ENCODE measurements at places on chromosomes 12 and 14.

GRCh38 chr12:125280482-125281377 is 215.5 kb downstream of the AACS start:
- no peak for DNase-seq

DNA sequence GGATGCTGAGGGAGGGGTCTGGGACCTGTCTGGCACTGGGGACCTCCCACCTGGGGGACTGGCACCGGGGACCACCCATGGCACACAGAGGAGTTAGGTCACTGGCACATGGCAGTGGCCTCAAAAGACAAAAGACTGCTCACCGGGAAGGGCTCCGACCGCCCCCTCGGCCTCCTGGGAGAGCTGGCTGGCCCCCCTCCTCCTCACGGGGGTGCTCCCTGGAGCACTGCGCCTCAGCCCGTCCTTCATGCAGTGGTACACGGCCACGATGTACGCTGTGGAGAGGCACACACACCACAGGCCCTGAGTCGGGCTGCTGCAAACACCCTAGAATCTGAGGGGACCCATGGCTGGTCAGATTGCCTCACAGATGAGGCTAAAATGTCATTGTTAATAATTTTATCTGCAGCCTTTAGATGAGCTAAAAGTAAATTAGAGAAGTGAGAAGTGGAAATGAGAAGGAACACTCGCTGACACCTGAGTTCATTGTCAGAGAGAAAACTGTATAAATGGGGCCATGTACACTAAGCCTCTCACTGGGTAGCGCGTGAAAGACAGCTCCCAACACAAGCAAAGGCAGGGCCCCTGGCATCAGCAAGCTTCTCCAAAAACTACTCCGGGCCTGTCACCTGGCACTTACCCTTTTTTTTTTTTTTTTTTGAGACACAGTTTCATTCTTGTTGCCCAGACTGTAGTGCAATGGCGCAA is 14.1 kb downstream of the P2RX2 start:
- no peak for DNase-seq

DNA sequence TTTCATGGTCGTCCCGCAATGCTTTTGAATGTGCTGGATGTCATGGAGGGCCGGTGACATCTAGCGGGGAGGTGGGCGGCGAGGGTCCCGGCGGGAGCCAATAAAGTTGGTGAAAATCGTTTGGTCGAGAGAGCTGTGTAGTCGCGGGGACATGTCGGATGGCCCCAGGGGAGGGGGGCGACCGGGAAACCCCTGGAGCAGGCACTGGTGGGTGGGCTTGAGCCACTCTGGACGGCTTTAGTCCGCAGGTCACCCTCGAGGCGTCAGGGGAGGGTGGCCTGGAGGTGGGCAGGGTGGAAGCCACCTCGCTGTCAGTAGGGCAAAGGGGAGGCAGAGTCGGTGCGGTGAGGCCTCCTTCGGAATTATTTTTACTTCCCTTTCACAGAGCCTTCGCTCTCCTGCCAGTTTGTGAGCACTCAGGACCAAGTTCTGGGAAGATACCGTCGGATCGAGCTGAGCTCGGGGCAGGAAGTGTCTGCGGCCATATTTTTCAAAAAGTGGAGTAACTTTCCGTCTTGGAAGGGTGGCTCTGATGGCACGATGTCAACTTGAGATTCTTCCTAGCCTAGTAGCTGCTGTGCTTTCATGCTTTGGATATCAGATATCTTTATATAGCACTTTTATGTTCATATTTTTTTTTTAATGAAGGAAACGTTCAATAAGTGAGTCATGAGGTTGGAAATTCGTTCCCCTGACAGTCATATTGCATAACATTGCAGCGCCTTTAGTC is 28.2 kb downstream of the WBP11 start:
- DNase-seq = no peak

DNA sequence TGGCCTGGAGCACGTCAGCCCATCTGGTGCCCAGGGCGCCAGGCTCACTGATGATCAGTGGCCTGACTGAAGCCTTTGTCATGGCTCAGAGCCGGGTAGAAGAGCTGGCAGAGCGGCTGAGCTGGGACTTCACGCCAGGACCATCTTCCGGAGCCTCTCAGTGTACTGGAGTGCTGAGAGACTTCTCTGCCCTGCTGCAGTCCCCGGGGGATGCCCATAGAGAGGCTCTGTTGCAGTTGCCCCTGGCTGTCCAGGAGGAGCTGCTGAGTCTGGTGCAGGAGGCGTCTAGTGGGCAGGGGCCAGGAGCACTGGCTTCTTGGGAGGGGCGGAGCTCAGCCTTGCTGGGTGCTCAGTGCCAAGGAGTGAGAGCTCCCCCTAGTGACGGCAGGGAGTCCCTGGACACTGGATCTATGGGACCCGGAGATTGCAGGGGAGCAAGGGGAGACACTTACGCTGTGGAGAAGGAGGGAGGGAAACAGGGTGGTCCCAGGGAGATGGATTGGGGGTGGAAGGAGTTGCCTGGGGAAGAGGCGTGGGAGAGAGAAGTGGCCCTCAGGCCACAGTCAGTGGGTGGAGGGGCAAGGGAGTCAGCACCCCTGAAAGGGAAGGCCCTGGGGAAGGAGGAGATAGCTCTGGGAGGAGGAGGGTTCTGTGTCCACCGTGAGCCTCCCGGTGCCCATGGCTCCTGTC is 2.0 kb downstream of the KHNYN start:
- DNase-seq = peak; percentile 89

DNA sequence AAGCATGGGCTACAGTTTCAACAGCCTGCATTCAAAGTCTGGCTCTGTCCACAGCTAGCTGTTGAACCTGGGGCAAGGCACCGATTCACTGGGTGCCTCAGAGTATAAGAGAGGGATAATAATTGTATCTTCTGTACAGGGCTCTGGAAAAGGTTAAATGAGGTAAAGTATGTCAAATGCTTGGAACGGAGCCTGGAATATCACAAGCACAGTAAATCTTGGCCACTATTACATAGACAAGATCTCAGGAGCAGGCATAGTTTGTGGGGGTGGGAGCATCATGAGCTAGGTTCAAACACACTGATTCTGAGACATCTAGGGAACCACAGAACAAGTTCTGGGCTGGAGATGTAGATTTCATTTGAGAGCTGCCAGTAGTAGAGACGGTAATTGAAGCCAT is 203.7 kb upstream of the NUDT4 start:
- DNase-seq = peak; percentile 65

- no peak for DNase-seq
Observed at GRCh38 chr12:108884116-108885012, 4.5 kb downstream of the DAO start.

DNA sequence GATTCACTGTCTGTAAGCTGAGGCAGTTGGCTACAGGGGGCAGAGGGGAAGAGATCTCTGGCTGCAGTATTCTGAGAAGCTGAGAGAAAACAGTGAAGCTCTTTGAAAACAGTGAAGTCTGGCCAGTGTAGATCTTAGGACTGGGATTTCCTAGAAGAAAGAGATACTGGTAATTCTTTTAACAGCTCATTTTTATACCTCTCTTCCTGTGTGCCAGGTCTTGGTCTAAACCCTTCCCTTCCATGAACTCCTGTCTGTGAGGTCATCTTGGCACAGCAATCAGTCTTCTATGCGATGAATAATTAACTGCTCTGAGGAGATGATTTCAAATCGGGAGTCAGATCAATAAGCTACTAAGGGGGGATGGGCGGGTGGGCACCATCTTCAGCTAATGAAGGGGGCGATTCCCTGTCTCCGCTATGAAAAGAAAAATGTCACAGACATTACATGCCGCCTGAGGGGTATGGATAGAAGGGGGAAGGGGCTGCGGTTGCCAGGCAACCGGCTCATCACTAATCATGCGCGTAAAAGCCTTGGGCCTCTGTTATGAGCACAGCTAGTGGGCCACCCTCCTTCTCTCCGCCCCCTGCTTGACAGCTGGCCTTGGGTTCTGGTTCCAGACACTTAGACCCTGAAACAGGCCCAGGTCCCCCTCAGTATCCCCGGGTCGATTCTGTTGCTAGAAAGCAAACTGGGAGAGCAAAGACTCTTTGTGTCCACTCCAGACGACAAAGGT is 75.3 kb upstream of the CEP83 start:
- DNase-seq = no peak

GRCh38 chr12:118120579-118121363 is 15.2 kb upstream of the PEBP1 start:
- DNase-seq = no peak

- DNase-seq = no peak
Observed at GRCh38 chr14:86915406-86915805, 1077.6 kb downstream of the GALC start.

DNA sequence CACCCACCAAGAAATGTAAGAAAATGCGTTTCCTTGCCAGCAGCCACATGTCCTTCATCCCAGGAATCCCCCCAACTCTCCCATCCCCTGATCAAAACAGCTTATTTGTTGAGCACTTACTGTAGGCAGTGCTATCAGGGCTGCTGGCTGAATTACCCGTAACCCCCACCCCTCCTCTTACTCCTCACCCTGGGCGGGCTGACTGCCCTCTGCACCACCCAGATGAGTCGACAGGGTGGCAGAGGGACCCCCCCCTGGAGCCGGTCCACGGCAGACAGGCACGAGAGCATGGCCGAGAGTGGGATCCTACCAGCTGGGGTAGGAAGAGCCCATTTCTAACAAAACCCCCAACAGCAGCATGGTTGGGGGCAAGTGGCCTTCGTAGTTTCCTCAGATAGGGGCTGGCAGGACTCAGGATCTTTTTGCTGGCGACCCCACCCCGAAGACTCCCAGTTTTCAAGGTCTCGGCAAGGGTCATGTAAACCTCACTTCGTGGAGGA is 1.1 kb upstream of the RHOF start:
- DNase-seq = no peak

DNA sequence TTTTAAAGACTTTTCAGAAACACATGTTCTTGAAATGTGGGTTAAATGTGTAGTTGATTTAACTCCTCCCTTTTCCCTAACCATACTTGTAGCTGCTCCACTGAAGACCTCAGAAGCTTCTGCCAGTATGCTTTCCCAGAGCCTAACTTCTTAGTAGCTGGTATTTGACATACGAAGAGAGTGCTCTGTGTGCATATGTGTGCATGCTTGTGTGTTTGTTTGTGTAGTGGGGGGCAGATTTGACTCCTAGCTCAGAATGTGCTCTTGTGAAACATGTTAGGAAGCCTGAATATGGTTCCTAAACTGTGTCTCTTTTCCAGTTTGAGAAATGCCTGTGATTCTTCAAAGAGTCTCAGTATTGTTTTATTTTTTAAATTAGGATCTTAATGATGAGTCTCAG is 420.4 kb downstream of the PCNX1 start:
- DNase-seq = no peak

DNA sequence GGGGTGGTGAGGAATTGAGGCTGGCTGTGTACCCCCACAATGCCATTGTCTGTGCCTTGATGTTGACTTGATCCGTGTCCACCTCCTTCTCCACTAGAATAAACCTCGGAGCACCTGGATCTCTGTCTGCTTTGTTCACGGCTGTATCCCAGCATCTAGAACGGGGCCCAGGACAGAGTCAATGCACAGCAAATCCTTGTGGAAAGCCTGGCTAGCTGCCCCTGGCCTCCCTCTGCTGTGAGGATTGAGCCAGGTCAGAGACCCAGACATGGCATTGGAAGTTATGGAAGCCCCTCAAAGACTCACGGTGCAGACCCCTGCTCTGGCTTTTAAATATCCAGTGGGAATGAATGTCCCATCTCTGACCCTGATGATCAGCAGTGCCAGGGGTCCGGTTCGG is 109.2 kb downstream of the SCARB1 start:
- no peak for DNase-seq

GRCh38 chr14:32623300-32624093 is 294.4 kb downstream of the AKAP6 start:
- DNase-seq = no peak

- DNase-seq = no peak
Observed at GRCh38 chr12:124551268-124552144, 15.9 kb downstream of the NCOR2 start.

DNA sequence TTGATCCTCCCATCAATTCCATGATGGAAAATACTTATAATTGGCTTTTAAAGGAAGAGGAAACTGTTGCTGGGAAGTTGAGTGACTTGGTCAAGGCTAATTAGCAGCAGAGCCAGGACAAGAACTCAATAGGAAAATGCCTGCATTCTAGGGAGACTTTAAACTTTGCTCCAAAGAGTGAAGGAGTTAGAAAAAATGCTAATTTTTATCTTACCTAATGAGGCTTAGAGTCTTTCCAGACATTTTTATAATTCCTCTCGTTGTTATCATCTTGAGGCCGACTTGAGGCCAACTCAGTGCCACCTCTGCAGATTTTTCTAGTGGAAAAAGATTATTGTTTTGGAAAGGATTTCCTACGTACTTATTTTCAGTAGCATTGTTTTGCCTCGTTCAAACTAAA is 344.6 kb downstream of the ETNK1 start:
- DNase-seq = no peak

- no peak for DNase-seq
Observed at GRCh38 chr12:131494741-131495524, 216.0 kb upstream of the SFSWAP start.

DNA sequence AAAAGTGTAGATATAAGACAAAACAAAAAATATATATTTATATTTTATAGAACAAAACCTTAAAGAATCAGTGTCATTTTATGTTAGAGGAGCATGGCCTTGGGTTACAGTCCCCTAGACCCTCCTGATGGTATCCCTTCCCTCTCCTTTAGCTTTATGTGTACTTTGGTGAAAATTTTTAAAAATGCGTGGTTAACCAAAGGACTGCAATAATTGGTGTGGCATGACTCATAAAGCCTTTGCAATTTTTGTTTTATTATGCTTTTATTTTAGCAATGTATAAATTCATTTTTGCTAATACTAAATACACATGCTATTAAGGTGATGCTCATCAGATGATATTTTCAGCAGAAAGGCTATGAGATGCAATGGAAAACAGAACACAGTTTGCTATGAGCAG is 264.4 kb downstream of the SYT1 start:
- no peak for DNase-seq

- peak; percentile 23 for DNase-seq
Observed at GRCh38 chr14:85853996-85854526, 324.1 kb downstream of the FLRT2 start.

DNA sequence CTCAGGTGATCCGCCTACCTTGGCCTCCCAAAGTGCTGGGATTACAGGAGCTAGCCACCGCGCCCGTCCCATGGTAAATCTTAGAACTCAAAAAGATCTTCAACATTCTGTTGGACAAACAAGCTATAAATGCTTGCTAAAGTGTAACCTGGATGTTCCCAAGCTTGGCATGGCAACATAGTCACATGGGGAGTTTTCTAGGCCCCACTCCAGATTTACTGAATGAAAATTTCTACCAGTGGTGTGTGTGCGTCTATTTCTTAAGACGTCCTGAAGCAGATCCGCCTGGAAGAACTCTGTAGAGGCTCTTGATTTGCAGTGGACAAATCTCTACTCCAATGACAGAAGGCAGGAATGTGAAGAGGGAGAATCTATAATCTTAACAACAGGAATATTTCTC is 59.9 kb downstream of the ZFYVE21 start:
- DNase-seq = no peak

- DNase-seq = no peak
Observed at GRCh38 chr12:131367983-131368667, 342.8 kb upstream of the SFSWAP start.

- DNase-seq = no peak
Observed at GRCh38 chr14:101328412-101329028, 232.8 kb upstream of the DIO3 start.

GRCh38 chr12:124566997-124567672 is at the start of gene NCOR2:
Gene NCOR2 (minus strand): TSS chr12:124567612. CDS start chr12:124495251, 72,361 bp downstream.
- no peak for DNase-seq

GRCh38 chr12:93078059-93078458 is 149.0 kb upstream of the EEA1 start:
- DNase-seq = no peak
